ENCODE measurements at places on chromosomes 5 and 9.

GRCh38 chr5:95043234-95043633 is 241.7 kb downstream of the MCTP1 start:
- DNase-seq: no peak

DNA sequence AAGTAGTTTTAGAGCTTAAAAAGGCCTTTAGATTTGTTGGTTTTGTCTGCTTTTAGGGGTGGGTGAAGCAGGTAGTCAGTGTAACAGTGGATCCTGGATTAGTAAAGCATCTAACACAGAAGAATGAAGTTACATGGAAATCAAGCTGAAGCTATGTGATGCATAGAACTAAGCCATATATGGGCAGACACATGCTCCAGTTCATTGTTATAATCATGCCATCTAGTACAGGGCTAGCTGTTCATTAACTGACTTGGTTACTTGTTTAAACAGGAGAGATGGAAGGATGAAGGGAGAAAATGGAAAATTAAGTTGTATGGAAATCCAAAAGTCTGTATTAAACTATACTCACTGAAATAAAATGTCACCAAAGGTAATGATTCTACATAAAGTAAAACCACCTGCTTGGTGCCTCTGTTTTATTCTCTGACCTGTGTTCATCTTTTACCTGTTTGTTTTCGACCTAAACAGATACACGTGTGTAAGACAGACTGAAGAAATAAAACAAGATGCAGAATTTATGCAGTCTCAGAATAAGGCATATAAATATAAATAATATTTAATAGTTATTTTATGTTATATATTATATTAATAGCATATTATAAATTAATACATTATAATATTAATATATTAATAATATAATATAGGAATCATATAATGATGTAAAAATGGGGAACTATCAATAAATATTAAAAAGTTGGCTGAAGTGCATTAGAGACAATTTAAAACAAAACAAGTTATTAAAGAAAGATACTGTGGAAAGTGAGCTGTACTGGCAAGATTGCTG is 33.9 kb downstream of the MRPS30 start:
- DNase-seq: no peak

GRCh38 chr5:5364932-5365331 is 57.5 kb upstream of the ICE1 start:
- no peak for DNase-seq

GRCh38 chr9:96008502-96009222 is 133.2 kb downstream of the ERCC6L2 start:
- DNase-seq: no peak

DNA sequence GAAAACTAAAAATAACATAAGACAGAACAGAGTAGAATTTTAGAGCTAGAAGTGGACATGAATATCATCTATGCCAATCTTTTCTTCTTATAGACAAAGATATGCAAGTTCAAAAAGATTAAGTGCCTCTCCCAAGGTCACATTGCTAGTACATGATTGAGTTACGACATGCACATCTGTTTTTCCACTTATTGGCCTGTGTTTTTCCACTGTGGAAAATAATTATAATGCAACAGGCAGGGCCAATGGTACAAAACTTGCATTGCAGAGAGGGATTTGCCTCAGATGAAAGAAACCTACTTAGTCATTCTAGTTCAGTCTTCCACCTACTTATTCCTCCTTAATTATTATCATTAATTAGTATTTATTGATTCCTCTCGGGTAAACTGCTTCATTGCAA is 407.8 kb upstream of the SGCD start:
- no peak for DNase-seq

- DNase-seq: no peak
These were observed 54.1 kb upstream of the ECM2 start for GRCh38 chr9:92589923-92590322.

DNA sequence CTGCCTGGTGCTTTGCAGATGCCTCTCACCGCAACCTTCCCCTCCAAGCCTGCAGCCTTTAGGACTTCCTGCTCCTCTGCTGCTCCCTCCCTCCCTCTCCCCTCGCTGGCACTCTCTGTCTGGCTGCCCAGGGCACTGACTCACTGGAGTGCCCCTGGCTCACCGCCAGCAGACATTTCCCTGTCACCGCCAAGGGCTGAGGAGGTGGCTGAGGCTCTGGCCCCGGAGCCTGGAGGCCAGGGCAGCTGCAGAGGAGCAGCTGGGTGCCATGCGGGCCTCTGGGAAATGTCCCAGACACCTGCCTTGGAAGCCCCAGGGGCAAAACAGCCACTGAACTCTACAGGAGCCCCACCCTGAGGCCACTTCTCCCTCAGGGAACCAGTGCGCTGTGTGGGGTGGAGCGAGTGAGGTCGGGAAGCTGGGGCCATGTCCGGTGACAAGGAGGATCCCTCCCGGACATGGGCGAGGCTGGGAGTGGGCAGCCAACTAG is 53.4 kb downstream of the TENT4A start:
- DNase-seq: peak; percentile 95
